Activated T-helper 1 cell treated with anti-CD3 and anti-CD28 coated beads, Interleukin-12 subunit alpha, Interleukin-12 subunit beta, Interleukin-2, Interleukin-4 antibody, amounts not matched to agents 30 ng/mL and 10 ng/mL and 1 ng/mL, durations not matched to agents 14 hours and 24 hours and 36 hours (primary cell): ENCODE measurements at places on chromosomes 3 and 15.

DNA sequence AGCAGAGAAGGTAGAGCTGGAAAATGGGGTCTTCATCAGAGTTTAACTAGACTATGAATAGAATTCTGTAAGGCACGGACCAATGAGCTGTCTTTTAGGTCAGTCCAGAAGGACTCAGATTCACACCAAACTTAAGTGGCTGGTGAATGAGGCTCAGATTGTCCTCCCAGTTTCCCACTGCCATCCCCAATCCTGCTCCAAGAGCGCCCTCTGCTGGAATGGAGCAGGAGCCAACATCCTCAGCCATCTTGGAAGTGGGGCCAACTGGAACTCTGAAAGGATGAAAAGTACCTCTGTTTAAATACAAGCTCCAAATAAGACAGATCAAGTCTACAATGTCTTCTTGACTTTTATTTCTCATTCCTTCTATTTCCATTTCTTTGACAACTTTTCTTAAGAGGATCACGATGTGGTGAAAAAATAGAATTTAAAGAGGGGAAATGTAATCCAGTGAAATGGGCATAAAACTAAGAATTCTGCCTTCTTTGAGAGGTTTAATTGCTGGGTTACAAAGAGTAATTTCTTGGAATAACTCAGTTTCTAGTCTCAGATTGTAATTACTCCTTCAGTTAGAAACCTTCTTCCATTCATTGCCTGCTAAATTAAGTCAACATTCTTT lies 217.1 kb upstream of the TPRG1 start:
- H3K36me3 ChIP-seq = no peaks in the 10 kb centered on the region
- H3K27ac ChIP-seq = no peak overlapping the region
- H3K27me3 ChIP-seq = no peaks in the 10 kb centered on the region
- peak; percentile 68 for DNase-seq
- H3K4me3 ChIP-seq = no peak overlapping the region

DNA sequence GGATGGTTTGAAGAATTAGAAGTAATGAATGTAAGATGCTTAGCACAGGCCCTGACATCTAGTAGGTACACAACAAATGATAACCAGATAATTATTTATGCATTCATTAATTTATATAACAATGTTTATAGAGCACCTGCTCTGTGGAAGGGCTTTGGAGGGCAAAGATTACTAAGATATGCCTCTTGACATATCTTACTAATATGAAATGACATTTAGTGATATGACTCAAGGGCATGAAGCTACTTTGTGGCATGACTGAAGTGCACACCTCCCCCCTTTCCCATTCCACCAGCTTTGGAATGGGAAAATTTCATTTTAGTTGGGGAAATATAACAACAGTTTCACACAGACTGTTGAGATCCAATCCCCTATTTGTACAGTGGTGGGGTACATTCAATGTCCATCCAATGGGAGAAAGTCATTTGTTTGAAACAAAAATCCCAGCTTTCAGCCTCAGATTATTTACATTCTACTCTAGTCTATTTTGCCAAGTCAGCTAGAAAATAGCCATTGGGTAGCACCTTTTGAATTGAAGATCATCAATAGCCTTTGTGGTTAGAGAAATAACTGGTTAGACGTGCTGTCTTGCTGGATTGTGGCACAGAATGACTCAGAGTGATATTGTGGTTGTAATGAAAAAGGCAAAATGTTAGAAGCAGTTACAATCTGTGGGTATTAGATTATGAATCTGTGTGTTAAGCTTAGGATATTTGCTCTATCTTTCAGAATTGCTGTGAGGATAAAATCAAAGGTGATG lies 72.9 kb downstream of the MOBP start:
- H3K27ac ChIP-seq = no peak overlapping the region

DNA sequence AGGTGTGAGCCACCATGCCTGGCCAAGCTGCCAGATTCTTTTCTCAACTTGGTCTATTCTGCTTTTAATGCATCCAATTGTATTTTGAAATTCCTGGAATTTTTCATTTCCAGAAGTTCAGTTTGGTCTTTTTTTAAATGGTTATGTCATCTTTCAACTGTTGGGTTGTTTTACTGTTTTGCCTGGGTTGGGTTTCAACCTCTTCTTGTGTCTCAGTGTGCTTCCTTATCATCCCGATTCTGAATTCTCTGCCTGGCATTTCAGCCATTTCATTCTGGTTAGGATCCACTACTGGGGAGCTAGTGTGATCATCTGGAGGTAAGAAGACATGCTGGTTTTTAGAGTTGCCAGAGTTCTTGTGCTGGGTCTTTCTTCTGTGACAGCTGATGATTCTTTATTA lies 61.5 kb downstream of the LRRC49 start:
- no peak overlapping the region for H3K4me3 ChIP-seq
- H3K27ac ChIP-seq = no peak overlapping the region
- H3K4me1 ChIP-seq = no peaks in the 10 kb centered on the region
- peaks cover 15% of the 10 kb centered on the region for H3K27me3 ChIP-seq
- no peaks in the 10 kb centered on the region for H3K36me3 ChIP-seq

DNA sequence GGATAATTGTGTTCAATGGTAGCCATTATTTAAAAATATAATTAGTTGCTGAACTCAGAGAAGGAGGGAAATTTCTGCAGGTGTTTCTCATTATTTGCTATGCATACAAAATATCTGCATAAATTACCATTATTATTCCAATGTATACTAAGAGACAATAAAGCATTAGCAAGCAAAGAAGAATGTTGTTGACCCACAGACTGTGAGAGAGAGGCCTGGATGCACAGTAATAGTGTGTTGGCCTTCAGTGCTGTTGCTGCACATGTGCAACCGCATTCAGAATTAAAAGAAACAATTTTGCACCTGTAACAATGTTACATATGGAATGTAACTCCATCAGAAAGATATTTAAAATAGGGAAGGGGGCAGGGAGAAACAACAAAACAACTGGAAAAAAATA lies 155.6 kb upstream of the KCNH8 start:
- H3K4me1 ChIP-seq = peaks cover 24% of the 10 kb centered on the region
- H3K27me3 ChIP-seq = peaks cover 14% of the 10 kb centered on the region
- H3K36me3 ChIP-seq = no peaks in the 10 kb centered on the region
- DNase-seq = no peak

- no peaks in the 10 kb centered on the region for H3K4me1 ChIP-seq
- no peak overlapping the region for H3K4me3 ChIP-seq
- no peak for DNase-seq
- no peaks in the 10 kb centered on the region for H3K36me3 ChIP-seq
Observed at GRCh38 chr3:24181256-24181655, 236.2 kb downstream of the NR1D2 start.

DNA sequence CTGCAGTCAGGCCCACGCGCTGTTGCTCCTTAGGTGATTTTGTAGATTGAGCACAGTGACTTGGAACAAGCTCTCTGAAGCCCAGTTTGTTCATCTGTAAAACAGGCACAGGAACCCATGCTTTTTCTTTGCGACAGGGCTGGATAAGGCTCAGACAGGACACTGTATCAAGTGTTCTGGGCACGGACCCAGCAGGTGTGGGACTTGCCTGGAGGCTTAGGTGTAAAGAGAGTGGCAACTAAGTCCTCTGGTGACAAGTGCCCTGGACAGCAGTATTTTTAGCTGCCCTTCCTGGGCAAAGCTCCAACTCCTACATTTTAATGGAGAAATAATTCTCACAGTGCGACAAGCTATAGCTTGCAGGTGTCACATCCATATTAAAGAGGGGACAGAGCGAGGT lies 32.2 kb downstream of the CD276 start:
- H3K27ac ChIP-seq = no peak overlapping the region
- H3K36me3 ChIP-seq = no peaks in the 10 kb centered on the region
- no peak for DNase-seq
- no peak overlapping the region for H3K4me3 ChIP-seq

GRCh38 chr15:101686718-101687117 lies 34.5 kb upstream of the TM2D3 start:
- no peaks in the 10 kb centered on the region for H3K27me3 ChIP-seq
- peaks cover 23% of the 10 kb centered on the region for H3K4me1 ChIP-seq
- DNase-seq = no peak
- H3K27ac ChIP-seq = no peak overlapping the region
- H3K4me3 ChIP-seq = no peak overlapping the region

GRCh38 chr15:70698426-70698825 lies 64.9 kb downstream of the UACA start:
- no peak overlapping the region for H3K27ac ChIP-seq
- H3K4me3 ChIP-seq = no peak overlapping the region
- peaks cover 38% of the 10 kb centered on the region for H3K27me3 ChIP-seq
- DNase-seq = no peak

DNA sequence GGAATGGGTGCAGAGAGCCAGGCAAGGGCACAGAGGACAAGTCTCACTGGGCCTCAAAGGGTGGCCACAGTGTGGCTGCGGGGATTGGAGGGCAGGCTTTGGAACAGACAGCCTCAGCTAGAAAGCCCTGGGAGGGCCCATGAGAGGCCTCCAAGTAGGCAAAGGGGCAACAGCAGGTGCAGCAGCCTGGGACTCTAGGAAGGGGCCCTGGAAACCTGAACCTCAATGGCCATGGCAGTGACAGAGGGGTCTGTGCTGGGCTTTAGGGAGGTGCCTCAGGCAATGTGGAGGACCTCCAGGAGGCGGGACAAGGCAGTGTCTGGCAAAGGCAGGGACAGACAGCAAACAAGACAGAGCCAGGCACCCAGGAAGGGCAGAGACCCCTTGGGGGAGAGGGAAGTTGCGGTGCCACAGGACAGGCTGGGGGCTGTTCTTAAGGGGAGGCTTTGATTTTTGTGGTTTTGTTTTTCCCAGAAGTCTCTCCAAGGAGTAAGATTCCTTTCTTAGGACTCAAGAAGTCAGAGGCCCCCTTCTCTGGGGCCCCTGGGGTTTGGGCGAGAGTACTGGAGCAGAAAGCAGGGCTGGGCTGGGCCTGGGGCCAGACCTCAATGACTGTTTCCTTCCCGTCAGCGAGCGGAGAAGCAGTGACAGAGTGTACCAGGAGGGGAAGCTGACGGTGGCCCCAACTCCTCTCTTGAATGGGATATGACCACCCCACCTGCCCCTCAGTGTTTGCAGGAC lies 9.7 kb downstream of the STOML1 start:
- peaks cover 5% of the 10 kb centered on the region for H3K27me3 ChIP-seq
- H3K4me1 ChIP-seq = peaks cover 60% of the 10 kb centered on the region
- H3K36me3 ChIP-seq = peaks cover 3% of the 10 kb centered on the region
- no peak for DNase-seq

GRCh38 chr3:28053759-28054158 lies 187.7 kb upstream of the CMC1 start:
- H3K27me3 ChIP-seq = no peaks in the 10 kb centered on the region
- H3K36me3 ChIP-seq = peaks cover 1% of the 10 kb centered on the region
- H3K27ac ChIP-seq = no peak overlapping the region
- DNase-seq = no peak

DNA sequence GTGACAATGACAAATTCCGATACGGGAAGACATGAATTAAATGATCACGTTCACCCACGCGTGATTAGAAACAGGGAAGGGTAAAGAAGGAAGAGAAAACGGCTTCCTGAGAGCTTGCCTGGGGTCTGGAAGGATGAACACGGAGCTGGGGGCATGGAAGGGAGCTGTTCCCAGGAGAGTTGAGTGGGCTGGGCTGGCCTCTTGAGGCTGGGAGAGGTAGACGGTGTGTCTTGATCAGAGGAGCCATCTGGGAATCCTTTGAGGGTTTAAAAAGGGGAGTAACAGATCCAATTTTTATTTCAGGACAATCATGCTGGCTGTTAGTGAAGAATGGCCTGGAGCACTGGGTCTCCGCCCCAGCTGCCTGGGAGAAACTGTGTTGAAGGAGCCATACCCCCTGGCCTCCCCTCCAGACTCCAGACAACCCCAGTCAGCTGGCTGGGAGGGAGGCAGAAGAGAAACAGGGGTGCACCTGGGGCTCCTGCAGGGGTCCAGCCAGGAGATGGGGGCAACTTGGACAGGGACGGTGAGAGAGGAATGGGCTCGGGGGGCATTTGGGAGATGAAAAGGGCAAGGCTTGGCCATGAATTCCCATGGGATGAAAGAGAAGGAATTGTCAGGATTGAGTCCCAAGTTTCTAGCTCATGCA lies 53.6 kb upstream of the CGNL1 start:
- H3K27ac ChIP-seq = no peak overlapping the region
- H3K36me3 ChIP-seq = no peaks in the 10 kb centered on the region
- H3K4me1 ChIP-seq = no peaks in the 10 kb centered on the region
- H3K4me3 ChIP-seq = no peak overlapping the region
- no peak for DNase-seq

DNA sequence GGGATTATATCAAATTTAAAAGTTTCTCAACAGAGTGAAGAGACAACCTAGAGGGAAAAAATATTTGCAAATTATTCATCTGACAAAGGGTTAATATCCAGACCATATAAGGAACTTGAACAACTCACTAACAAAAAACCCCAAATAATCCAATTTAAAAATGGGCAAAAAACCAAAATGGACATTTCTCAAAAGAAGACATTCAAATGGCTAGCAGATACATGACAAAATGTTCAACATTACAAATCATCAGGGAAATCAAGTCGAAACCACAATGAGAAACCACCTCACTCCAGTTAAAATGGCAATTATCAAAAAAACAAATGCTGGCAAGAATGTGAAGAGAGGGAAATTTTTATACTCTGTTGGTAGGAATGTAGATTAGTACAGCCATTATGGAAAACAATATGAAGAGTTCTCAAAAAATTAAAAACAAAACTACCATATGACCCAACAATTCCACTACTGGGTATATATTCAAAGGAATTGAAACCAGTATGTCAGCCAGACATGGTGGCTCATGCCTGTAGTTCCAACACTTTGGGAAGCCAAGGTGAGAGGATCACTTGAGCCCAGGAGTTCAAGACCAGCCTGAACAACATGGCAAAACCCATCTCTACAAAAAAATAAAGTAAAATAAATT lies 88.5 kb downstream of the CSNK1G1 start:
- peak overlapping the region; percentile 33 for H3K27ac ChIP-seq
- DNase-seq = no peak

GRCh38 chr15:35937380-35937779 lies 391.4 kb upstream of the DPH6 start:
- DNase-seq = no peak
- no peaks in the 10 kb centered on the region for H3K36me3 ChIP-seq
- no peaks in the 10 kb centered on the region for H3K4me1 ChIP-seq
- H3K4me3 ChIP-seq = no peak overlapping the region
- no peaks in the 10 kb centered on the region for H3K27me3 ChIP-seq
- no peak overlapping the region for H3K27ac ChIP-seq

DNA sequence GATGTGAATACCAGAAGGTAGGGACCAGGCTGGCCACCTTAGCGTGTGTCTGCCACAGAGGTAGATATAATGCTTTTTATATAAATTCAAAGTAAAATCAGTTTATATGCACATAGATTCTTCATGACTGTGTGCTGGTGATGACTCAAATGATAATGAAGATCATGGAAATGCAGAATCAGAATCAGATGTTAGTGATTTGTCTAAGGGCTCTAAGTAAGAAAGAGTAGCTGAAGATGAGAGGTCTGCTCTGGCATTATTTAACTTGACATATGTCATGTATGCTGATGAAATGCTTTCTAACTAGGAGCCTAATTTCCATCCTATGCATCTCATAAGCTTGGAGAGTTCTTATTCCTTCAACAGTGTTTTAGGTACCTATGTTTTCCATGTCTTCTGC lies 50.3 kb upstream of the DPH6 start:
- H3K4me1 ChIP-seq = no peaks in the 10 kb centered on the region
- H3K4me3 ChIP-seq = no peak overlapping the region
- DNase-seq = no peak
- no peaks in the 10 kb centered on the region for H3K36me3 ChIP-seq
